NCI-H524 treated with DMSO at 0.1 percent for 48 hours (cell line): ENCODE measurements at places on chromosomes 2 and 18.

GRCh38 chr2:2836343-2837070 is 505.4 kb upstream of the MYT1L start:
- DNase-seq: no peak

DNA sequence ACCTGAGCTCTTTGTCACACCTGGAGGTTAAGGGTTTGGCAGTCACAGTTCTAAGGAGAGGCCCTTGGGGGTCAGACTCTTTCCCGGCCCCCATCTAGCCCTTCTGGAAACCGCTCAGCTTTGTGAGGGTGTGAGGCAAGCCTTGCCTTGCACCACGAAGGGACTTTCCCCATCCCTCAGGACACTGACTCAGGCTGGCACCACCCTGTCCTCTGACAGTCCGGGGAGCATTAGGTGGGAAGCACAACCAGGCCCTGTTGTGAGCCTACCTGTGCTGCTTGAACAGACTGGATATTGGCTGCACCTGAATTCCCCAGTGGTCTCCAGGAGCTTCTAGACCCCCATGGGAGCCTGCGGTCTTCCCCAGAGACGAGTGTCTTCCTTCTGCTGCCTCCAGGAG is 47.0 kb upstream of the GBX2 start:
- DNase-seq: no peak

GRCh38 chr2:54657664-54658083 is 65.8 kb upstream of the EML6 start:
- peak; percentile 14 for DNase-seq

DNA sequence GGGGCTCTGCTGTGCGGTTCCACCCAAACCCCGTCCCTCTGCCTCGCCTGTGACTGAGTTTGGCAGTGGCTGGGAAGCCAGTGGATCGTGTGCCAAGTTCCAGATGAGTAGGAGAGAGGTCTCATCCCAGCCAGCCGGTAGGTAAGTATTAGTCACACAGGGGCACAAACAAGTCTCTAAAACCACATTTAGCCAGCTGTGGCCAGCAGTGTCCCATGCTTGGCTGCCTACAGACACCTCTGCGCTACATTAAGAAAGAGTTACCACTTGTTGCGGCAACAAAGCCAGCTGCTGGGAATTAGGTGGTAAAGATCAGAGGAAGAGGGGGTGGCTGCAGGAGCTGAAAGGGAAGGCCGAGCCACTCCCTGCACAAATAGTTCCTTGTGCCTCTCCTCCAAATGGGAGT is 81.2 kb downstream of the GATA6 start:
- DNase-seq: no peak

- DNase-seq: no peak
These were observed 259.6 kb downstream of the CLIP4 start for GRCh38 chr2:29374823-29375222.

DNA sequence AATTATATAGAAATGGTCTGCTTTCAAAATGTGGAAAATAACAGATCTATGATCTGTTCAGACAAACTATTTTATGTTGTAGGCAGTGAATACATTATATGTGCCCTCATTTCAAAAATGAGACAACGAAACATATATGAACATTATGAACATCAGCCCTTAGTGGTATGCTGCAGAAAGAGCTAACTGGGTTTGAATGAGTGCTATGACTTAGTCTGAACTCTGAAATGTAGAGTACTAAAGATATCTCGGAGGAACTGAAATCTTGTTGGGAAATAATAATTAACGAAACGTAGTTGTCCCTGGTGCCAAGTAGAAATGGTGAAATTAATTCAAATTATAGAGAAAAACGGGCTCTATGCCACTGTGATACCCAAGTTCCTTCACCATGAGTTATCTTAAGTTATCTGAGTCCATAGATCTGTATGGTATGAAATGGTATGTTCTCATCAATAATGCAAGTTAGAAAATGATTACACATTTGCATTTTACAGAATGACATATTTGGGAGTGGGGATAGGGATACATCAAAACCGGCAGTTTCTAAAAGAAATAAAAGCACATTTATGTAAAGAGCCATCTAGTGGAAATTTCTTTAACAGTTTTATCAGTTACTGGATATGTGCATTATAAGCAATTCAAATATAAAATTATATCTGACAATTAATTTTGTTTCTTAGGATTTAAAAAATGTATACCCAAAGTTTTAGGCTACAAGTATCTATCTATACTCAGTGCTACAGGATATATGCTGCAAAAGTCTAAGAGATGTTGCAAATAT is 26.7 kb downstream of the STARD6 start:
- no peak for DNase-seq

GRCh38 chr2:158357122-158357521 is 99.4 kb downstream of the CCDC148 start:
- DNase-seq: no peak

GRCh38 chr2:121118951-121119350 is 166.1 kb downstream of the TFCP2L1 start:
- no peak for DNase-seq

- DNase-seq: no peak
These were observed 241.6 kb downstream of the RPIA start for GRCh38 chr2:88933091-88933490.

GRCh38 chr18:69876490-69876889 is 71.2 kb downstream of the CD226 start:
- no peak for DNase-seq

- no peak for DNase-seq
These were observed 307.7 kb upstream of the COL3A1 start for GRCh38 chr2:188666503-188666902.

- no peak for DNase-seq
These were observed 324.1 kb upstream of the KCNJ3 start for GRCh38 chr2:154374416-154374815.

- no peak for DNase-seq
These were observed 52.0 kb upstream of the CALCRL start for GRCh38 chr2:187499941-187500532.

DNA sequence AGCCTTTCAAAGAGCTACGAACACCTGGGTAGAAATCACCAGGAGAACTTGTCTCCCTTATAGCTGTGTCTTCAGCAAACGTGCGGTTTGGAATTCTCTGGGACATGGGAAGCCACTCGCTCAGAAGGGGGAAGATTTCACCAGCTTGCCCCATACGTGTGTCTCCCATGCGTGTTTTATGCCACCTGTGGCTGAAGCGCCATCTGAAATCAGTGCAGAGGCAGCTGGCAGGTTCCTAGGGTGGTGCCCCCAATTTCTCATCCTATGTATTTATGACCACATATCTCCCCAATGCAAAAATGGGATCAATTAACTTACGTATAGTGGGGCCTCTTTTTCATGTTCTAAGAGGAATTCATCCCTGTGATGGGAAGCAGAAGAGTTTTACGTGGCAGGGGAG is 81.6 kb downstream of the TPO start:
- no peak for DNase-seq

GRCh38 chr18:26697186-26697884 is 149.0 kb upstream of the KCTD1 start:
- DNase-seq: no peak

GRCh38 chr2:99571533-99571932 is 81.7 kb upstream of the REV1 start:
- DNase-seq: peak; percentile 95

DNA sequence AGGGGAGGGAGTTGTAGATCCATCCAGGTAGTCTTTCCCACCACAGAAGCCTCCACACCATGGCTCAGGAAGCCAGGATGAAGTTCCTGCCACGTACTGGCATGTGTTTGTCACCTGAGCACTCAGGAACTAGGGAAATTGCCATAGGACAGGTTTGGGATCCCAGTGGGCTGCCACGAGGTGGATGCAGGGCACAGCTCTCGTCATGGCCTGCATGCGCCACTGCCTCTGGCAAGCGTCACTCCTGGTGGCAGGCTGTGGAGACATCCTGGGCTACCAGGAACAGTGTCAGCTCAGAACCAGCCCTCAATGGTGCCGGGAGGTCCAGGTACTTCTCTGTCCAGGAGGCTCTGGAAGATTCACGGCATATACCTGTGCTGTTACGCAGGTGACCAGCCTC is 3.8 kb downstream of the ARHGEF4 start:
- DNase-seq: no peak

DNA sequence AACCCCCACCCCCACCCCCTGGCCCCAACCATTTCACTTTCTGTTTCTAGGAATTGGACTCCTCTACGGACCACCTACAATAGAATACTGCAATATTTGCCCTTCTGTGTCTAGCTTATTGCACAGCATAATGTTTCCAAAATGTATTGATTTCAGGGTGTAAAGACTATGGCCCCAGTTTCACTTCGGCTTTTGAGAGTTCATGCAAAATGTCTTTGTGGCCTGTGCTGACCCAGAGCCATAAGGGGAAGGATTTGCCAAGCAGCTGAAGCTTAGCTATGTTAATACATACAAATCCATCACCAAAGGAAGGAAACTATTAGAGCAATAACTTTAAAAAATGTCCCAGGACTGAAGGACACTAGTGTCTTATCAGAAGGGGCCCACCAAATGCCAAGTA is 11.2 kb upstream of the ATP9B start:
- no peak for DNase-seq

- no peak for DNase-seq
These were observed 10.1 kb downstream of the TEX51 start for GRCh38 chr2:126908721-126909177.

- no peak for DNase-seq
These were observed 58.8 kb upstream of the CAPN13 start for GRCh38 chr2:30865892-30866681.

DNA sequence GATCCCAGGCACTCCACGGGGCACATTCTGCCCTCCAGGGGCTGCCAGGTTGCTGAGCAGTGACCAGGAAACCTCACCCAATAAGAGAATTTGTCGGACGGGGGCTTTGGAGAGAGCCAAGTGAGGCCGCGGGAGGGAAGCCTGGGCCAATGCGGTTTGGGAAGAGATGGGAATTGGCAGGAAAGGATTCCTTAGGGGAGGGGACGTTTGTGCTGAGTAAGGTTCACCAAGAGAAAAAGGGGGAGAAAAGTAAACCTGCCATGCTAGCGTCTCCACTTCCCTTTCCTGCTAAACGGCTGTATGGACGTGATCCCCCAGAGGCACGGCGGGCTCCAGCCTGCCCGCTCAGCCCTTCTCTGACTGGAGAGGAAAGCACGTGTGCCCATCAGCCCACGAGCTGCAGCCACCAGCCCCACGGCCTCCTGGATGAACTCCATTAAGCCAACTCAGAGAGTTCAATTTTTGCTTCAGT is 194.4 kb upstream of the ID2 start:
- no peak for DNase-seq

- DNase-seq: no peak
These were observed 29.7 kb upstream of the IL1B start for GRCh38 chr2:112866128-112866835.

DNA sequence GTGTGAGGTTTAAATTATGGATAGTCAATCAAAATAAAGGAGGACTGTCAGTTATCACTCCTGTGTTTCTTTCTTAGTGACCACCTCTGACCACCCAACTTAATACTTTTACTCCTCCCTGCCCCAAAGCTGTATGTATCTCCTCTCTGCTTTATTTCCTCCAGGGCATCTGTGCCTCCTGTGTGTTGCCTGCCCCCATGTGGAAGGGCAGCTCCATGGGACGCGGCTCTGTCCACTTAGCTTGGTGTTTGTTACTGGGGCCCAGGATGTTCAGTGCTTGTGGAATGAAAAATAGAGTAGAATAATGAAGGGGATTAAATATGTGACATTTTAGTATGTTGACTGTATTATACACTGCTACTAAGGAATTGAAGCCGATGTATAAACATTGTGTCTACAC is 9.8 kb downstream of the ACP1 start:
- DNase-seq: no peak

DNA sequence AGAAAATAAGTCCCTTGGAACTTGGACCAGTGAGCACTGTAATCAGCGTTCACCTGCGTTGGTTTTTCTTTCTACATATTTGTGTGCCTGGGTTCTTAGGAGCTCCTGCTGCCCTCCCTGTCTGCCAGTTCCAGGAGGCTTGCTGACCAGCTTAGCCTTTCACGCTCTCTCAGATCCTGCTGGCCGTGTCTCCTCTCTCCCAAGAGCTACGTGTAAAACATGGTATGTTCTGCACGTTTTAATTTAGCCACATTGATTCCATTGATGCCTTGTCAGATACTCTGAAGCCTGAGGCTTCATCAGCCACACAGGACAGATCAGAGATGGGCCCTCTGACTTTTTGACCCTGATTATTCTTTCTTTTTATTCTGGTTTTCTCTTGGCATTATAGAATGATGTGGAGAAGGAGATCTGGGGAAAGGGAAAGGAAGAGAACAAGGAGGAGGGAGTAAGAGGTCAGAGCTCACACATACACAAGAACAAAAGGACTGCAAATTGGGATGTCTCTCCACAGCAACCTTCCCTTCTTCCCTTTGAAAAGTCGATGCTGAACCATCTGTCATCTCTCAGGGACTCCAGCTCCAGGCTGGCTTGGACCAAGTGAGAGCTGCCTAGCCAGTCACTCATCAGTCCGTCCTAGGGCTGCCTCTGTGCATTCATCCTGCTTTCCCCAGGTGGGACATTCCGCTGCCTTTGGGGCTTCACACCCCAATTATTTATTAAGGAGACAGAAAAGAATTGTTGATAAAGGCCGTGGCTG is 152.8 kb downstream of the PIK3C3 start:
- no peak for DNase-seq
